NCI-H510A treated with DMSO at 0.1 percent for 48 hours (cell line): ENCODE measurements at places on chromosomes 2 and 18.

DNA sequence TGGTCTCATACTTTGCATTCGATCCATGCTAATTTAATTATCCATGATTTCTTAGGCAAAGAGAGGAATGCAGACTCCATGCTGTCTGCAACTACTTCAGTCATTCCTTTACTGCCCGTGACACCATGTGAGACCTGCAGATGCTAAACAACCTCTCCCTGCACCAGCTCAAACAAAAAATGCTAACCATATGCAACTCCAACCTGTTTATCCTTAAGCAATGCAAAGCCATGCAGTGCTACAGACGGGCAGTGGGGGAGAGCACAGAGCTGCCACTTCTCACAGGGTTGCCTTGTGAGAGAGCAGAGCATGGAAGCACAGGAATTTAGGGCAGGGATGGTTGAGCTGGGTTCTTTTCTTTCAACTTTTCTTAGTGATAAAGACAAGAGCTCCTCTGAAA lies 74.9 kb upstream of the KLHL14 start:
- no peak for DNase-seq

DNA sequence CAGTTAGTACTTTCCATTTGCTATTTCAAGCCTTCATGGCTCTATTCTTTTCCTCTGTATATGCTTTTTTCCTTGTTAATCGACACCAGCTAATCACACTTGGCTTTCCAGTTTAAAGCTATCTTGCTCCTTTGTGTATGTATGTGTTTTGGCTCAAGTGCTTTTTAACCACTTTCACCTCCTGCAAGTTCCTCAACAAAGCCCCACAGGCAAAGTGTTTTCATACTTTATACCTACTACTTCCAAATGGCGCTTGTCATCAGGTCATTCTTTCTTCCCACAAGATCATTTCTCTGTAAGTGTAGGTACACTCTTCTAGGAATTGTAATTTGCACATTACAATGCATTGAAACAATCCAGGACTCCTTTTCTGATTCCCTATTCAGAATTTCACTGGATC lies 64.0 kb upstream of the FIGN start:
- DNase-seq, result no peak

DNA sequence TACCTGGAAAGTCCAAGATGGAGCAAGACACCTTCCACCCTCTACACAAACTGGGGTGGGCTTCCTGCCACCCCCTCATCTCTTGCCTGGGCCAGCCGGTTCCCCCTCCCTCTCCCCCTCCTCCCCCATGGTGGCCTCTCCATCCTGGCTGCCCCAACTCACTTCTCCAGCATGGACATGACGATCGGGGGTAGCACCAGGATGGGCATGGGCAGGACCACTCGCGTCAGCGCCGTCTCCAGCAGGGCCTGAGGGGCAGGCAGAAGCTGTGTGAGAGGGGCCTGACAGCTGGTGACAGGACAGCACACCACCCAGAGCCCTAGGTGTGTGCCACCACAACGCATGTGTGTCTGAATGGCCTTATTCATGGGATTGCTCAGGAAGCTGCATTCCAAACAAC lies 51.0 kb downstream of the EMX1 start:
- DNase-seq, result no peak

DNA sequence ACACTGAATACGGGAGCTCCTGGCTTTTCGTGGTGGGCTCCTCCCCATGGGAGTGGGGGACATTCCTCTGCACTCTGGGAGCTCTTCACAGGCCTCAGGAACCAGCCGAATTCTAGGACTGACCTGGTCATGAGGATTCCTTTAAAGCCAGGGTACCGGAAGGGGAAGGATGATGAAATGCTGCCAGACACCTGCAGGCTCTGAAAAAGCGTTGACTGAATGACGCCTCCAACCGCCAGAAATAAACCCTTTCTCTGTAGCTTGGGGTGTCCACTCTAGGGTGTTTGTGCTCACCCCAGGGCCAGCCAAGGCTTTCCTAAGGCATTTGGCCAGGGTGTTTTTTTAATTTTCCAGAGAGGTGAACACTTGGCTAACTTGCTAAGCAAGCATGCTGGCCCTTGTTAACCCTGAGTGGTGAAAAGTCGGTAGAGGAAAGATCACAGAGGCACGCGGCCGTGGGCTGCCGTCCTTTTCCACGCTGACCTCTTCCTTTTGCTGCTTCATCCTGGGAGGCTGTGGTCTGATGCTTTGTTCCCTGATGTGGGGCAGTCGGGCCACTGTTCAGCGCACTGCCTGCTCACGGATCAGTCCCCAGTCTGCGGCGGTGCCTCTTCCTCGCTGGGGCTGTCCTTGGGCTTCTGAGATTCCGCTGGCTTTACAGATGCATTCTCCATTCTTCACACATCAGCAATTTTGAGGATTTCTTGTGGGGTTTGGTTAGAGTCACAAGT lies 32.0 kb downstream of the IMPA2 start:
- DNase-seq, result no peak

GRCh38 chr18:35477497-35477896 lies 20.3 kb downstream of the INO80C start:
- no peak for DNase-seq

DNA sequence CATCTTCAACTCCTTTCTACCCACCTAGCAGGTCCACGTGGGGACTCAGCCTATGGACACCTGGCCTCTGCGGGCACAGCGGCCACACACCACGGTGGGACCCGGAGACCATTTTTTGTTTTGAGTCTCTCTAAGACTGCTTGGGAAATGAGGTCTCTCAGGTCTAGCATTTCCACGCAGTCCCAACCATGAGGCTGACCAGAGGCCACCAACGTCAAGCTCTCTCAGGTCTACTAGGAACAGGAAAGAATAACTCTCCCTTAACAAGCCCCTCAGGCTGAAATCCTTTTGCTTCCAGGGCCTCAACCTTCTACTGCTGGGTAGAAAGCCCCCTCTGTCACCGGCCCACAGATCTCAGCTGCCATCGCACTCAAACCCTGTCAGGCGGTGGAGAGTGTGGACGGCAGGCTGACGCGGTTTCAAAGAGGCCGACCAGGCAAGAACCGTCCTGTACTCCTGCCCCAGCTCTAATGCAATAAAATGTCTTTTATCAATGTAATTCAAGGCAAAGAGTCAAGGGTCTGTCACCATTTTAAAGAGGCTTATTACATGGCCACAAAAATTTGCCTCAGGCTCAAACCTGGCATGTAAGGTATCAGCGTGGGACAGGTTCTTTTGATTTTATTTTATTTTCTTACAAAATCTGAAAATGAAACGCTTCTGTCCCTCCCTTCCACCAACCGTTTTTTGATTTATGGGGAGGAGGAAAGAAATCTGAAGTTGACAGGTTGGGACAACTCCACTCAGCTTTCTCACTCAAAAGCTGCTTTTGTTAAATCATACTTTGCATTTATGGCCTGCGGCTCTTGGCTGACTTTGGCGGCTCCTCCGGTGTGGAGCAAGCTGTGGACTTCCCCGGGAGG lies 74.0 kb downstream of the BCL11A start:
- no peak for DNase-seq

GRCh38 chr2:82226441-82226840 lies 1921.9 kb upstream of the LRRTM1 start:
- DNase-seq, result no peak

DNA sequence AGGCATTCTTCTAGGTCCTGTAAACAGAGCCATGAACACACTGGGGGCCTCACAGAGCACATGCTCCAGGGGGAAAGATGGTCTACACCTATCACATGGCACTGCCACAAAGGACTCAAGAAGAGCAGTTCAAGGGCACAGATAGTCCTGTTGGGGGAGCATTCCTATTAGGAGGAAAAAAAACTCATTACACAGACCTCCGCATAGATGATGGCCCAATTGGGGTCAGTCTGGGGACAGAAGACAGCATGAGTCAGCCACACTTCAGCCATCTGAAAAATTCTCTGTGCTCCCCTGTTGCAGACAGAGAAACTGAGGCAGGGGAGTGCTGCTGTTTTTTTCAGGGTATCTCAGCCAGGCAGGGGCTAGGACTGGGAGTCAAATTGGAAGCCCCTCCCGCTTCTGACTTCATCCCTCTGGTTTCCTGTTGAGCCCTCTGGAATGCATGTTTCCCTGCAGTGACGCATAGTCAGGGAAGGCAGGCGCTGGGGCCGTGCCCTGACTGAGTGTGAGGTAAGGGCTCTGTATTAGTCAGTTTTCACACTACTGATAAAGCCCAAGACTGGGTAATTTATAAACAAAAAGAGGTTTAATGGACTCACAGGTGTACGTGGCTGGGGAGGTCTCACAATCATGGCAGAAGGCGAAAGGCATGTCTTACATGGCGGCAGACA lies 67.9 kb downstream of the RHOB start:
- DNase-seq, result no peak

- DNase-seq, result no peak
These were observed 181.1 kb downstream of the NEDD4L start for GRCh38 chr18:58225101-58225500.

DNA sequence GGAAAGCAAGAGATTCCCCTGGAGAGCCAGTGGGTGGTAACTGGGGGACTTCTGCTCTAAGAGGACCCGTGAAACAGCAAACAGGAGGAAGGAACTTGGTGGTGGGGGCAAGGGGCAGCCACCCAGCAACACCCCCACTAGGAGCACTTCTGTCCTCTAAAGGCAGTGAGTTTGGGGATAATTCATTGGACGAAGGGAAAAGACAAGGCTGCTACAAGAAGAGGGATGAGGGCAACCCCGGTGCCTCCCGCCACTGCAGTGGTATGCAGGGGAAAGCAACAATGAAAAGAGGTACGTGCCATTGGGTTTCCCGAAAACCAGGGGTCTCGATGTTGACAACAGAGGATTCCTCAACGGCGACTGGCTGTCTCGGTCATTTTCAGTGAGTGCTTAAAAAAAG lies 9.1 kb downstream of the RPL31 start:
- no peak for DNase-seq

DNA sequence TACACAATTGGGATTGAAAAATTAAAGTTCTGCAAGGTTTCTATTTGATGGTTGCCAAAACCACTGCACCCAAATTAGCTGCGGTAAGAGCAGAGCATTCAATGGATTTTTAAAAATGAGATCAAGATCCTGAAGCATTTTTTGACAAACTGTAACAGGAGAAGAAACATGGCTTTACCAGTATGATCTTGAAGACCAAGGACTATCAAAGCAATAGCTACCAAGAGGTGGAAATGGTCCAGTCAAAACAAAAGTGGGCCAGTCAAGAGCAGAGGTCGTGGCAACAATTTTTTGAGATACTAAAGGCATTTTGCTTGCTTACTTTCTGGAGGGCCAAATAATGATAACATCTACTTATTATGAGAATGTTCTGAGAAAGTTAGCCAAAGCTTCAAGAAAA lies 186.8 kb downstream of the RDH14 start:
- DNase-seq, result no peak

DNA sequence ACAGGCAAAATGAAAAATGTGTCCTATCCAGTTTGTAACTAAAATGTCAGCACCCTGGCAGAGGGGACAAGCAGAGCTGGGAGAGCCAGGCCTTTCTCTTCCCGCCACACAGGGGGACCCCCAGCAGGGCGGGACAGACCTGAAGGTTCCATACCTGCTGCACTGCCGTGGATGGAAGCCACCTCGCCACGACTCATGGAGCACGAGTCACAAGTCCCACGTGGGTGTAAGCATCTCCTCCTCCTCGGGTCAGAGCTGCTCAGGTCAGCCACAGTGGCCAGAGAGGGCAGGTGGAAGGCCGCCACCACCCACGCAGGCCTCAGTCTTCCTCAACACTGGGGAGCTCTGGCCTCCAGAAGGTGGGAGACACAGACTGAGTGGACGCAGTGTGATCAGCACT lies 21.0 kb downstream of the C1QL2 start:
- no peak for DNase-seq

DNA sequence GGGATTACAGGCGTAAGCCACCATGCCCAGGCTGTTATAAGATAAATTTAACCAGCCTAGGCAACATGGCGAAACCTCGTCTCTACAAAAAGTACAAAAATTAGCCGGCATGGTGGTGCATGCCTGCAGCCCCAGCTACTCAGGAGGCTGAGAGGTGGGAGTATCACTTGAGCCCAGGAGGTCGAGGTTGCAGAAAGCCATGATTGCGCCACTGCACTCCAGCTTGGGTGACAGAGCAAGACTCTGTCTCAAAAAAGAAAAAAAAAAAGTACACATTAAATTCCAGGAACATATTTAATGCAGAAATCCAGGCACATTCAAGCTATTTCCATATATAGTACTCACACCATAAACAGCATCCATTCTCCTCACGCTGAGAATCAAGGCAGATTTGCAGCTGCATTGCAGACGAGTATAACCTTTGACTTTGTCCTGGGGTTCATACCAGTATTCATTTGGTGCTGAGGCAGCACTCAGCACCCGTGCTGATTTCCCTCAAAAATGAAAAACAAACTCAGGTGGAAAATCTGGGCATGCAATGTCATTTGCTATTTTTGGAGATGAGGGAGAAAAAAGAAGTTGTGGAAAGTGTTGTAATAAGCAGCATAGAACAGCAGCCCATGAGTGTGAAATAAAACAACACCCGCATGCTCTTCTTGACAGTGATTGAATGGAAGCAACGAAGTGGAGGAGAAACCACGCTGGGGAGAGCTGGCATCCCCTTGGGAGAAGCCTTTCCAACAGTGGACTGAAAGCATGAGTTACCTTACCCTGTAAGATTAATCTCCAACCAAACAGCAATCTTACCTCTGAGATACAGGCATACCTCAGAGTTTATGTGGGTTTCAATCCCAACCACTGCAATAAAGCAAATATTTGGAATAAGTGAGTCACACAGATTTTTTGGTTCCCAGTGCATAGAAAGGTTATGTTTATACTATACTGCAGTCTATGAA lies 46.8 kb upstream of the ANXA4 start:
- no peak for DNase-seq

DNA sequence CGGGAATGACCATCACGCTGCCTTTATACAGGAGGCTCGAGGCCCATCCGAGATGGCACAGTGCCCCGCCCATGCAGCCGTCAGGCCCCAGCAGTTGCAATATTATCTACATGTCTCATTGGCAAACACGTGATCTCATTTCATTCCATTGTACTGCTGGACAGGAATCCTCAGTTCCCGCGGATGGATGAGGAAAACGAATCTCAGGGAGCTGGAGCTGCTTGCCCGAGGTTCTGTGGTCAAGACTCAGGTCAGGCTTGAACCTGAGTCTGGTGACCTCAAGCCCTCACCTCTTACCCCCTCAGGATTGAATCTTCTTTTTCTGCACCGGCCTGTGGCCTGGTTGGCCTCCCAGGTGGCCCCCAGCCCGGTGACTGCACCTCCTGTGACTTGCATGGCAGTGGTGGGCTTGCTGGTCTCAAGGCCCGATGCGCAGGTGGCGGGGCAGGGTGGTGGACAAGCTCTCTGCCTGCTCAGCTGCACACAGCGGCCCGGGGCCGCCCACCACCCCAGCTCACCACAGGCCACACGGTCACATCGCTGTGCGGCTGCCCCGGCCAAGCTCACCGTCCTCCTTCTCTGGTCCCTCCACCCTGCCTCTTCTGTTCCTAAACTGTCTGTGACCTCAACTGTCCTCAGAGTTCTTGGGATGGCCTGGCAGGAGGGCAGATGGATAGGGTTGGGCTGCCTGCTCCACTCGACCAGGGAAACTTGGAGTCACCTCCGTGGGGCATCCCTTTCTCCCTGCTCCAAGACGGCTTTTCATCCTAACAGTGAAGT lies 52.0 kb upstream of the HS6ST1 start:
- no peak for DNase-seq

- DNase-seq, result no peak
These were observed 45.6 kb downstream of the SLC4A1AP start for GRCh38 chr2:27709326-27709725.

GRCh38 chr18:50797142-50797541 lies 22.7 kb downstream of the MRO start:
- DNase-seq, result no peak
